ENCODE measurements at places on chromosomes 7 and 10.

GRCh38 chr10:96524741-96525140, 11.0 kb upstream of the TLL2 start:
- no peaks in the 10 kb centered on the region for H3K4me1 ChIP-seq
- no peaks in the 10 kb centered on the region for H3K36me3 ChIP-seq
- H3K27me3 ChIP-seq = no peaks in the 10 kb centered on the region
- no peak for DNase-seq
- no peak overlapping the region for H3K4me3 ChIP-seq

DNA sequence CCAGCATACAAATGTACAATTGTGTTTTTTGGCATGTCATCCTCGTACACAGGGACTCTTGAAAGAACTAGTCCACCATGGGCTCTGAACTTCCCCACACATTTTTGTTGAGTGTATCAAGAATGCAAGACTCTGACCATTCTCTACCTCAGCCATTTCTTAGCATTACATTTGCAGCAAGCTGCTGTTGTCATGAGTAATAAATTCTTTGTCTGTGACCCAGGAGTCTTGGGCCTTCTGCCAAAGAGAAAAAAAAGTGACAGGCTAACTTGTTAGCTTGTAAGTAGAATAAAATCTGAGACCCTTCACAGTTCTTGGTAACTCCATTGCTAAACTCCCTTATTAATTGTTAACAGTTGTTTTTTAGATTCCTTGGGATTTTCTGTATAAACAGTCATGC, 542.3 kb upstream of the MBL2 start:
- H3K27me3 ChIP-seq = no peaks in the 10 kb centered on the region
- no peaks in the 10 kb centered on the region for H3K36me3 ChIP-seq
- no peaks in the 10 kb centered on the region for H3K4me1 ChIP-seq
- H3K4me3 ChIP-seq = no peak overlapping the region

DNA sequence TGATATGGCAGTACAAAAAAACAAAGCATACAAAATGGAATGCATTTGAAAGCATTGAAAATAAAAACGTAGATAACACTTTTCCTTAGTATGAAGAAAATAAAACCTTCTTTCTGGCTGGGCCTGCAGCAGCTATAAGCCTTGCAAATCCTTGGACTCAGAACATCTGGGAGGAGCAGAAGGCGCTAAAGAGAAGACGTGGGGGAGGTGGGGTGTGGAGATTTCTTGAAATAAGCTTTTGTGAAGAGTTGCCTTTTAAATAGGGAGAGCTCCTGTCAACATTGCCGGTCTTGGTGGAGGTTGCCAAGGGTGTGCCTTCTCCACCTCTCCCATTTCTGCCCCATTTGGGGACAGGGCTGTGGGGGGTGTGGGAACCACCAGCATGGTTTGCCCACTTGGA, 128.7 kb downstream of the TMEM178B start:
- no peaks in the 10 kb centered on the region for H3K27me3 ChIP-seq
- no peak overlapping the region for H3K4me3 ChIP-seq
- no peaks in the 10 kb centered on the region for H3K36me3 ChIP-seq
- DNase-seq = no peak

DNA sequence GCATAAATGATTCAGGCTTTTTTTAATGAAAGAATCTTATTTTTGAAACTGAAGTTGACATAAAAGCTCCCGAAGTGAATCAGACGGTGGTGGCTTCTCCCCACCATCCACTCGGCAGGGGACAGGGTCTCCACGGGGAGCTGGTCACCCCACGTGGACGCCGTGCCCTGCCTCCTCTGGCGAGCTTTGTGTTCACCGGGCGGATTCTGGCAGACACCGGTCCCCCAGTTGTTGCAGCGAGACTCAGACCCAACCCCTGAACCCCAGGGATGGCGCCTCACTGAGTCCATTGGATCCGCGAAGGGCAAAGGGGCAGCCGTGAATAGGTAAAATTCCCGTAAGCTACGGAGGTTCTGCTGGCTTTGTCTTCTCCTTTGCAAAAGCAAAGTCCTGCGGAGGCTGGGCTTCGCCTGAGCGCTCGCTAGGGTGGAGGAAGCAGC, 38.4 kb downstream of the PTPRN2 start:
- no peak overlapping the region for H3K27ac ChIP-seq
- H3K36me3 ChIP-seq = no peaks in the 10 kb centered on the region
- no peaks in the 10 kb centered on the region for H3K27me3 ChIP-seq
- H3K4me1 ChIP-seq = peaks cover 2% of the 10 kb centered on the region
- no peak for DNase-seq

DNA sequence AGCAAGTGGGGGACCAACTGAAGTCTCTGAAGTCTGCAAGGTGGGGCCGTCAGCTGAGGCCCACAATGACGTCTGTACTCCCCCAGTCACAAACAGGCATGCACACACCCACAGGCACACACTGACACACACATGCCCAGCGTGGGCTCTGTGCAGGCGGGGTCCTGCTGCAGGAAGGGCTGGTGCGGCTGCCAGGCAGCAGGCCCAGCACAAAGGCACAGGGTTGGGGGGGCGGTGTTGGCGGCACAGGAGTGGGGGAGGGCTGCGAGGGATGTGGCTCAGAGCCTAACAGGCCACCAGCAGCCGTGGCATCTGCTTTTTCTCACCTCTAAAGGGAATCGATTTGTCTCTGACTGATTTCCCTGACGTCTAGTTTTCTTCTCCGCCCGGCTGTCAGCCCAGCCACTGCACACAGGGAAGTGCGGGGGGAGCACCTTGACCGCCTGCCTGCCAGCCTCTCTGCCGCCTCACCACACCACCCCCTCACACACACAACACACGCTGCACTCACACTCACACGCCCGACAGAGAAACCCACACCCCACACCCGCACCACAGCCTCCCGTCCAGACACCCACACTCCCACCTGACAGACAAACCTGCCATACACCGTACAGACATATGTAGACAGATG, 43.5 kb upstream of the ZMIZ1 start:
- no peaks in the 10 kb centered on the region for H3K36me3 ChIP-seq
- H3K4me3 ChIP-seq = no peak overlapping the region
- no peaks in the 10 kb centered on the region for H3K27me3 ChIP-seq

DNA sequence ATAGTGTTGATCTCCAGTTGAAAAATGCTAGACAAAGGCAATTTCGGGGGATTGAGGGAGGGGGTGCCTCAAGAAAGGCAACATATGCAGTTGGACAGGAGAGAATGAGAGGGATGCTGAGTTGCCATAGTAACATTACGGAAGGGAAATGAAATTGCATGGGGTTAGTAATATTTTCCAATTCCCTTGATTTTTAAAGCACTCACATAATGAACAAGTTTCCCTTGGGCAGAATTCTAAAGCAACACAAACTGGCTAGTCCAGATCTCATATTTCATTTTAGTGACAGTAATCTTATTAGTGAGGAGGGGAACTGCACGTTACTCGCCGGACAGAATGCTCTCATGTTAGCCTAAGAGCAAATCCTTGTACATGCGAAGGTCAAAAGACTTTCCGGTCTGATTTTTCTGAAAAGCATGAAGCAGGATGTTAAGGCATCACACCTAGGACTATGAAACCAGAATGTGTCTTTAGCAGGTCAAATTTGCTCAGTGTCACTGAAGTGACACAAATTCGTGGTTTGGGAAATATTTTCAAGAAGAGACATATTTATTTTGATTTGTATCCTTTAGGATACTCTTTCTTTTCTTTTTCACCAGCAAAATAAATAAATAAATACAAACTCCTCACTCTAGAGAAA, 165.5 kb downstream of the ANK3 start:
- no peaks in the 10 kb centered on the region for H3K36me3 ChIP-seq
- H3K27ac ChIP-seq = no peak overlapping the region
- no peak overlapping the region for H3K4me3 ChIP-seq
- no peaks in the 10 kb centered on the region for H3K4me1 ChIP-seq

Data from ovary (tissue), 10 donors.